CD4-positive, alpha-beta memory T cell (primary cell): ENCODE measurements at places on chromosomes 6 and 20.

DNA sequence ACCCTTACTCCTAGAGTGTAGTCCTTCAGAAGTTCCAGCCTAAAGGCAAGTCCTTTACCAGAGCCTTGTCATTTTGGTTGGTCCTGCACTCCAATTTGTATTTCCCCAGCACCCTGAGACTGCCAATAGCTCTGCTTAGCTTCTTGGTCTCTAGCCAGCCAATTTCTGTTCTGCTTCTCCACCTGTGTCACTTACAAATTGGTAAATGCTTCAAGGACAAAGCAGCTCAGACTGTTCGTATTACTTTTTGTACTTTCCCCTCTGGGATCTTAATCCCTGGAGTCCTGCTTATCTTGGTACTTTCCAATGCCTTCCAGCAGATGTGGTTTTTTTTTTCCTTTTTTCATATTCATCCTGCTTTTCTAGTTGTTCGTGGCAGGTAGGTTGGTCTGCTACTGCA is 25.7 kb downstream of the PIGU start:
- no peak for DNase-seq

GRCh38 chr6:157712585-157713295 is 110.3 kb upstream of the SNX9 start:
- no peak for DNase-seq

GRCh38 chr6:113411011-113411410 is 446.1 kb upstream of the MARCKS start:
- DNase-seq: no peak

DNA sequence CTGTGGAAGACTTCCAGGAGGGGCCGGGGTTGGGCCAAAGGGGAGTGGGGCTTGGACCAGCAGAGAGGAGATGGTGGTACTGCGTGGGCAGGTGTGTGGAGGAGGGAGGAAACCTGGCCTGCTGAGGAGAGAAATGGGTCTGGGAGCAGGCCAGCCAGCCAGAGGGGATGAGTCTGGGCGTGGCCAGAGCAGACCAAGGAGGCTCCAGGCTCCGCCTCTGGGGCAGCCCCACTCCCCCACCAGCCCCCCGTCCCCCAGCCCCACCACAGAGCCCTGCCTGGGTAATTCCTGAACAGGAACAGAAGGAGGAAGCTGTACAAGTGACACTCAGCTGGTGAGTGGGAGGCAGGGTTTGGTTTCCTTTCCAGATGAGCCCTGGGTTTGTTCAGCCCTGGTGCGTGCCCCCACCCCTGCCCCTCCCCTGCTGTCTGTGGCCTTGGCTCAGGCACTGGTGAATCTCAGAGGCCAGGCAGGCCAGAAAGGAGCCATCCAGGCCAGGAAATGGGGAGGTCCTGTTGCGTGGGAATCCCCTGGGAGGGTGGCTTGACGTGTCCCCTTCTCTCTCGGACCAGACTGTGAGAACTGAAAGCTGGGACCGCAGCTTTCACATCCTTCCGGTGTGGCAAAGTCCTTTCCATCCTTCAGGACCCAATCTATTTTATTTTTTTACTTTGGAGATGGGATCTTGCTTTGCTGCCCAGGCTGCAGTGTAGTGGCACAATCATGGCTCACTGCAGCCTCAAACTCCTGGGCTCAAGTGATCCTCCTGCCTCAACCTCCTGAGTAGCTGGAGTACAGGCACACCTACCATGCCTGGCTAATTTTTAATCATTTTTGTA is 9.4 kb upstream of the SRC start:
- no peak for DNase-seq

- no peak for DNase-seq
These were observed 116.3 kb upstream of the AFDN start for GRCh38 chr6:167710363-167710920.

- peak; percentile 44 for DNase-seq
These were observed 85.7 kb downstream of the NFATC2 start for GRCh38 chr20:51456511-51457509.

DNA sequence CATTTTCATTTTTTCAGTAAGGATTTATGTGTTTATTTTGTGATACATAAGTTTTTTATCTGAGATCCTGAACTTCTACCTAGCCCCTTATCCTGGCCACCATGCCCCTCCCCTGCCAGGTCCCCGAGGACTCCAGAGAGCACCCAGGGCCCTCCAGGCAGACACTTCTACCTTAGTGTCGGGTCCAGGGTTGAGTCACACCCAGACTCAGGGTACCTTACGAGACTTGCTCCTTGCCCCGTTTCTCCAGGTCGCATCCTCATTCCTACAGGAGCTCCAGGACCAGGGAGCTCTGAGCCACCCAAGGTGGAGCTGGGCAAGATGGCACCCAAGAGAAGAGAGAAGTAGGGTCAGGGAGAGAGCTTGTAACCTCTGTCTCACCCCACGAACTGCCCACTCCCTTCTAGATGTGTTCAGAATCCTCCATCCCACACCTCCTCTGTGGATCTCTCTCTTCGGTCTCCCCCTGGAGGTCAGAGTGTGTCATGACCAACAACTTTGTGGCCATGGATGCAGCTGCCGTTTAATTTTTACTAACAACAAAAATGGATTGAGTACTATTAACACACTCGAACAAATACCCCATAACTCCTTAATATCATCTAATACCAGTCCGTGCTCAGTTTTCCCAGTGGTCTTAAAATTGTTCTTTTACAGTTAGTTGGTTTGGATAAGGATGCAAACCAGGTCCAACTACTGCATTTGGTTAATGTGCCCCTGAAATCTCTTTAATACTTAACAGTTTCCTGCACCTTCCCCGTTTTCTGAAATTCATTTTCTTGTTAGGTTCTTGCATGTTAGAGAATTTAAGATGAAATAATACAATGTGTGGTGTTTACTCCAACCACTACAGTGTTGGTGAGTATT is 130.6 kb upstream of the INSM1 start:
- DNase-seq: peak; percentile 7
